Fibroblast of skin of left biceps (primary cell): ENCODE measurements at places on chromosomes 1 and 21.

- no peak for DNase-seq
Measured at GRCh38 chr1:225733254-225733653, 44.4 kb upstream of the SRP9 start.

GRCh38 chr21:14763695-14764064 is 217.6 kb upstream of the SAMSN1 start:
- DNase-seq = no peak

DNA sequence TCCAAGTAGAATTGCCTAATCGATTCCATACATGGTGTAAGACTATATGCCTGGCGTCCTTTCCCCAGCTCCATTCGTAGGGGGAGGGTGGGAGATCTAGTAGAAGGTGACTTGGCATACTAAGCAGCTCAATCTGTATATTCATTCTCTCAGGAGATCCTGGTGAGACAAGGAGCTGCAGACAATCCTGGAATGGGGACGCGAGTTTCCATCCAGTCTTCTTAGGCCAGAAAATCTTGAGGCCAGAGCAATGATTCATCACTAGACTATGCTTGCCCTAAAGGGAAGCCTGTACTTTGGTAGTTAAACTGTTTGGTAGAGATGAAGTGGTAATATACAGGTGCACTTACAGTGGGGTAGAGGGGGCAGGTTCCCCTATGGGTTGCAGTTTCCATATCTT is 468.7 kb downstream of the ADGRL2 start:
- peak; percentile 28 for DNase-seq

GRCh38 chr1:62834400-62834961 is 50.5 kb downstream of the ATG4C start:
- no peak for DNase-seq

DNA sequence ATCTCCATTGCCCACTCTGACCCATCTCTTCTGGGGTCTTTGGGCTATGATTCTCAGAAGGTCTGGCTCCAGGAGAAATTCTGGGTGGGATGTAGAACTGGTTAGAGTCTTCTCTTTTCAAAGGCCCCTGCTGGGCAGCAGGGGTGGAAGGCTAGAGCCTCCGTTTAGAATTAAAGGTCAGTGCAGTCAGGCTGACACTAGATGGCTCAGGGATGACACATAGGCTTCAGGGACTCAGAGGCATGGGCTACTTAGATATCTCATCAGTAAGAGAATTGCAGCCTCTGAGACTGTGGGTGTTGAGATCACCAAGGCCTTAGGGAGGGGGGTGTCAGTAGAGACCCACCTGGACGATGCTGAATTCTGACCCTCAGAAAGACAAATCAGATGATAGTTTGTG is 12.6 kb upstream of the PPM1J start:
- no peak for DNase-seq

- DNase-seq = no peak
Measured at GRCh38 chr1:89929467-89930063, 65.3 kb upstream of the ZNF326 start.

DNA sequence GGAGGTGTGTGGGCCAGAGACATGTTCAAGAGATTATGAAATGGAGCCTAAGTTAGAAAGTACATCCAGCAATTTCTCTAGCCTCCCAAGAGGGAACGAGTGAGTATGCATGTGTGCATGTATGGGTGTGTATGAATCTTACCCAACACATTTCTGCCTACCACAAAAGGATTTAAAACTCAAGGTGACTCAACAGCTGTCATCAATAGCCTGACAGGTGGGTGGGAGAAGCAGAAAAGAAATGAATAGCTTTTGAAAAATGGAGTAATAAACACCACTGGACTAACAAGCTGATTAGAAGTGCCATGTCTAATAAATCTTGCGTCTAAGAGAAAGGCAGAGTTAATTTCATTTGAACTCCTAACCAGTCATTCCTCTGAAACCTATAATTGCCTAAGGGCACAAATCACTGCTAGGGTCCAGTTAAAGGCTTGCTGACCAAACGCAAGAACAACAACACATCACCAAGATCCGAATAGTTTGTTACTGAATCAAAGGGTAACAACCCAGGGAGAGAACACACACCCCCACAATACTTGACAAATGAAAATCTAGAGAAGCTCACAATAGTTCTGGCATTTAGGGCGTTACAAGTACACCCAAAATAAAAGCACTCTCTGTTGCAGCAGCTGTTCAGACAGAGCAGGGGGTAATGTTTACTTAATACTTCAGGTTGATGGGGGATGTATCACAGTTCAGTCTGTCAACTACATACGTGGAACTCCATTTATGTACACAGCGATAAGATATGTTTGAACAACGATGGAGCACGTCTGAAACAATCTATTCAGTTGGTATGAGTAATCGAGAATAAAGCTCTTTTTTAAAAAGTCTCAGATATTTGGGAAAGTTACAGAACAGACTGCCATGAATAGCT is 1.4 kb downstream of the KIAA0319L start:
- DNase-seq = no peak

DNA sequence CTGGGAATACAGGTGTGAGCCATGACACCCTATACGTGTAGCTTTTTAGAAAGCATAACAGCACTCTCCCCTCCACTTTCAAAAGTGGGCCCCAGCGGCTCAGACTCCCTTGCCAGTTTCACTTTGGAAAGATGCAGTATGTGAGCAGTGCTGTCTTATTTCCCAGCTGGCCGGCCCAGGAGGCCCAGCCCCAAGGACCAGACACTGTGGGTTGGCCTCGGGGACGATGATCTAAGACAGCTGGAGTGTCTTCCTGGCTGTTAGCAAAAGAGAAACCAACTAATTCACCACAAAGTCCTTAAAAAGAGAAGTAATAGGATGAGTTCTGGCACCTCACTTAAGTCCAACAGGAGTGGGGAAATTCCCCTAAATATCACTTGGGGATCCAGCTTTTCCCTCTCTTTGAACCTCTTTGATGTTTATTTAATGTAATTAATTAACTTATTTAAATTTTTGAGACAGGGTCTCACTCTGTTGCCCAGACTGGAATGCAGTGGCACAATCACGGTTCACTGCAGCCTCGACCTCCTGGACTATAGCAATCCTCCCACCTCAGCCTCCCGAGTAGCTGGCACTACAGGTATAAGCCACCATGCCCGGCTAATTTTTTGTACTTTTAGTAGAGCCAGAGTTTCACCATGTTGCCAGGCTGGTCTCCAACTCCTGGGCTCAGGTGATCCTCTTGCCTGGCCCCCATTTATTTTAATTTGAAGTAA is 17.6 kb upstream of the CLIC4 start:
- DNase-seq = no peak

GRCh38 chr1:60657926-60658325 is 424.4 kb upstream of the NFIA start:
- DNase-seq = no peak

DNA sequence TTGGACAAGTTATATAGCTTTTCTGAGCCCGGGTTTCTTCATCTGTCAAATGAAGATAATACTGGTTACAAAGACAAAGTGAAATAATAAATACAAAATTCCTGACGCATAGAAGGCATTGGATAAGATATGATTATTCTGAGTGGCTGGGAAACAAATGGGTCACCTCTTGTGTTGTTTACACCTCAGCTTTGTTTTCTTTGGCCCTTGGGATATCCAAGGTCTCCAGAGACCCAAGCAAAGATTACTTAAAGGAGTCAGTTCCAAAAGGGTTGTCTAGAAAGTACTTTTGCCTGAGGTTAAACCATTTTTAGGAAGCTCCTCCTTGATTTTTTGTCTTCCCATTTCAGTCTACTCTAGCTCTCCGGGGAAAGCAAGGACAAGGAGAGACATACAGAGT is 9.7 kb downstream of the KHDRBS1 start:
- no peak for DNase-seq

DNA sequence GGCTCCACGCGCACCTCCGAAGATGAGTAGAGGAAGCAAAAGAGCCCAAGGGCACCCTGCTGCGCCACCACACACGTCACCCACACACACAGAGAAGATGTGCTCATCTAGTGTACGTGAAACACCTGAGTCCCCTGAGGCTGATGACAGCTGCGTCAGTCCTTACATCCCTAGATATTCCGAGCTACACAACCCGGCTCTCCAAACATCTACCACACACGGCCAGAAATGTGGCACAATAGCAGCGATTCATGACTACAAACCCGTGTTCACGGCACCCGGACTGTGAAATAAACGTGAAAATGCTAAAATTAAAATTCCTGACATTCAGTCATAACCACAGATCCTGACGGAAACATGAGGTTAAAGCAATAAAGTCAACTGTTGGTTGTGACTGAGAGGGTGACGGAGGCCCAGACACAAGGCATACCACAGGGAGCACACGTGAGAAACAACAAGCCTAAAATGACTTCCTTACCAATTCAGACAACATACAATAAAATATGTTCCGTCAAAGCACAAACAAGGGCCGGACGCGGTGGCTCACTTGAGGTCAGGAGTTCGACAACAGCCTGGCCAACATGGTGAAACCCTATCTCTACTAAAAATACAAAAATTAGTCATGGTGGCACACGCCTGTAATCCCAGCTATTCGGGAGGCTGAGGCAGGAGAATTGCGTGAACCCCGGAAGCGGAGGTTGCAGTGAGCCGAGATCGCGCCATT is 7.3 kb downstream of the SSU72 start:
- DNase-seq = no peak

DNA sequence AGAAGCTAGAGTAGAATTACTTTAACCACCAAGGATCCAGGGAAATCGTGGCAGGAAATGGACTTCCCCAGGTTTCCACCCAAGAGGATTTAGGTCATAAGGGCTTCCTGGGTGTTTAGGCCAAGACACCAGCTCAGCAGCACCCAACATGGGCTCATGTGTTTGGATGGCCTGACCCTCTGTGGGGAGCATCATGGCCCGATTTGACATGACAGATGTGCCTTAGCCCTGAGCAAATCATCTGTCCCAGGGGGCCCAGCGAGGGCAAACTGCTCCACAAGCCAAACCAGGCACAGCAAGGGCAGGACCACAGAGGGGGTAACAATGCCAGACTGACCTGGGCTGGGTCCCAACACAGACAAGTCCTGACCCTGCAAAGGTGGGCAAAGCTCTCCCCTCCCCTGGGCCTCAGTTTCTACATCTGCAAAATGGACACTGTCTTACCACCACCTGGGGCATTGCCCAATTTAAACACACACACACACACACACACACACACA is 232.8 kb downstream of the MATN1 start:
- no peak for DNase-seq

GRCh38 chr1:157488156-157488555 is 64.2 kb downstream of the FCRL5 start:
- DNase-seq = no peak

DNA sequence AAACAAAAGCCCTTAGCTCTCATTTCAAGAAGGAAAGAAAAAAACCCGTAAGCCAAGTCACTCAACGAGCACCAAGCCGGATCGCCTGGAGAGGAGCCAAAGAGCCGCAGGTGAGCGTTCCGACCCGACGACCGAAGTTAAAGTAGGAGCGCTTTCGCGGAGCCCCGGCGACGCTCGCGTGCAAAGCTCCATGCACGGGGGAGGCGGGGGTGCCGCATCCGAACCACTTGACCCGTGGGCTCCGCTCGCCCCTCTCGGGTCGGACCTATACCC is 382 bp downstream of the GPBP1L1 start:
- no peak for DNase-seq

GRCh38 chr1:103142461-103142860 is 34.1 kb upstream of the COL11A1 start:
- no peak for DNase-seq

GRCh38 chr1:243910607-243911006 is 60.6 kb upstream of the AKT3 start:
- no peak for DNase-seq

DNA sequence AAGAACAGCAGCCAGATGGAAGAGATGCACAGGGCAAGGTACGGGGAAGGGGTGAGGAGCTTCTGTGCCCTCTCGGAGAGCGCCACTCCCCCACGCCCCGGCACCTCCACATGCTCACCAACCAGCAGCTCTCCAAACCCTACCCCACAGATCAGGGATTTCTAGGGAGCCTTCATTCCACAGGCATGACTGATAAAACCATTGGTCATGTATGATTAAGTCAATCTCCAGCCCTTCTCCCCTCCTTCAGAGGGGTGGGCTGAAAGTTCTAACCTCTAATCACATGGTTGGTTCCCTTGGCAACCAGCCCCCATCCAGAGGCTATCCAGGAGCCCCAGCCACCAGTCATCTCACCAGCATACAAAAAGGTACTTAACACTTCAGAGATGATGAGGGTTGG is 144.7 kb downstream of the TGFBR3 start:
- no peak for DNase-seq

DNA sequence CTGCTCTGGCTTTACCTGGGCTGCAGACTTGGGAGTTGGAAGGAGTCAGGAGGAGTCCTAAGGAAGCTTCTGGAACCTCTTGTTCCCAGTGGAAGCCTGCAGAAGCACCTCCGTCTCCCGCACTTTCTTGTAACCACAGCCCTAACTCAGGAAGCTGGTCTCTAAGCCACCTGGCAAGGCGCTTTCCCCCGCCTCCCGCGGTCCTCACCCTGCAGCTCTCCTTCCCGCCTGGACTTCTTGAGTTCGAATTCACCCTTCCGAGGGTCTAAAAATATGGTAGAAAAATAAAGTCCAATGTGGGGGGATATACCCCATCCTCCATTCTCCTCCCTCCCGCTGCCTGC is 15.1 kb downstream of the PAX7 start:
- no peak for DNase-seq

DNA sequence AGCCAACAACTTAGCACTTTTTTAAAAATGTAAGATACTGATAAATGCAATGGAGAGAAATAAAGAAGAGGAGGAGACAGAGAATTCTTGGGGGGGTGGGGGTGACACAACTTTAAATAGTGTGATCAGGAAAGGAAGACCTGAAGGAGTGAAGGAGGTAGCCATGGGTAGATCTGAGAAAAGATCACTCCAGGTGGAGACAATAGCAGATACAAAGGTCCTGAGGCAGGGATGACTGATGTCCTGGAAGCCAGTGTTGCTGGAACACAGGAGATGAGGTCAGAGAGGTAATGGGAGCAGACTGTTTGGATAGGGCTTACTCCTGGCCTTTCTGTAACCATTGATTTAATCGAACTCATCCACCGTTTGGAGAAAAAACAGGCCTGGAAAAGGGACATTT is 24.6 kb upstream of the TRABD2B start:
- DNase-seq = no peak
